ENCODE measurements at places on chromosomes 5 and 9.

DNA sequence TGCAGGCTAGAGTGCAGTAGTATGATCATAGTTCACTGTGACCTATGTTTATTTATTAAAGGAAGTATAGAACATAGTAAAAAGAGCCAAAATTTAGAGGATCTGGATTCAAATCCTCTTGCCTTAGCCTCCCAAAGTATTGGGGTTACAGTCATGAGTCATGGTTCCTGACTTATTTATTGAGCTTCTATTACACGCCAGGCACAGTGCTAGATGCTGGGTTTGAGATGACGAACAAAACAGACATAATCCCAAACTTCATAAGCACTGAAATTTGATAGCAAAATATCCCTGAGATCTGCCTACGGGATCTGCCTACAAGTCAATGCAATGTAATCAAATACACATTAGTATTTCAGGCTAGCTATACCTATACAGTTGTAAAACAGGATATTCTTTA lies 2.5 kb downstream of the KIAA0825 start:
- DNase-seq: no peak

DNA sequence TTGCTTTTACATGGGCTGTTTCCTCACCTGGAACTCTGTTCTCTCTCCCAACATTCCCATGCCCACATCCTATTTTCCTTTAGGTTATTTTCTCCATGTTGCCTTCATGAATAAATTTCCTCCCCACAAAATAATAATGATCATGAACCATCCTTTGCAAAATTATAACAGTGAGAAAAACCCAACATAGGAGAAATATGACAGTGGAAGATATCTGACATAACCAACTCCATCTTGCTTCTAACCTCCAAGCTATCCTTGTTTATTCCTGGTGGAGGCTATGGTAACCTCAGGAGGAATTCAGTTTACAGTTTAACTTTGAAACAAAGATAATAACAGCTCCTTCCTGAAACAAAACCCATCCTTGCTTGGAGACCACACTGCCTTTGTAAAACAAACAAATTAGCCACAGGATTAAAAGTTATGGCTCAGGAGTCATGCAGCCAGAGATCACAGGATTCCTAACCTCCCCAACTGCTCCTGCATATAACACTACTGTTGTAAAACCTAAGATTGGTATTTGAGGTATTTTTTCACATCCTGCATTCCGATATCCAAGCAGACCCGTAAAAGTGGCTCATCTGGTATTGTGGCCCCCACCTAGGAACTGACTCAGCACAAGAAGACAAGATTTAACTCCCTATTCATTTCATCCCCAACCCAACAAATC lies 212.4 kb downstream of the TRIM32 start:
- DNase-seq: no peak

- DNase-seq: no peak
These were observed 7.1 kb downstream of the SYNPO start for GRCh38 chr5:150647275-150648251.

DNA sequence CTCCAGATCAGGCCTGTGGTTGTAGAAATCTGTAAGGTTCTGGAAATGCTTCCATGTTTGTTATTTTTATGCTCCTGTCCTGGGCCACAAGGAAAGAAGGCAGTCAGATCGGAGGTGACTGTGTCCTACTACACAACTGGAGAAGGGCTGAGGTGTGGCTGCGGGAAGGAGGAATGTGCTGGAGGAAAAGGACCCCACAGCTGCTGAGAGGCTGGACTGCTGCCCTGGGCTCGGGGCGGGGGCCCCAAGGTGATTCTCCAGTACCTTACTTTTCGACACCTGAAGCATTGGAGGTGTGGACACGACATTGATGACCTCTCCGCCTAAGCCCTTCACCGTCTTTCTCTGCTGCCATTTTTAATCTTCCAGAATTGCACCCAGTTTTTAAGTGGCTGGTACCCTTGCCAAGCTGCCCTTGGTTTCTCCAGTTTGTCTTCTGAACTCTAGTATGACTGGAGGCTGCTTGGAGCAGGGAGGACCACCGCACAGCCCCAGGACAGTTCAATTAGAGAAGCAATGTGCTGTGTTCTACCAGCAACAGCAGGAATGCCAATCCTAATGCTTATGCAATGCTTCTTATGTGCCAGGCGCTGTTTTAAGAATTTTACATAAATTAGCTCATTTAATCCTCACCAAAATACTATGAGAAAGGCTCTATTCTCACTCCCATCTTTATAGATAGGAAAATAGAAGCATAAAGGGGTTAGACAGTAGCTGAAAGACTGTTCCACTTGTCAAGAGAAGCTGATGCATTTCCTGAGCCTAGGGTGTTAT lies 13.5 kb upstream of the ANKRD33B start:
- no peak for DNase-seq

DNA sequence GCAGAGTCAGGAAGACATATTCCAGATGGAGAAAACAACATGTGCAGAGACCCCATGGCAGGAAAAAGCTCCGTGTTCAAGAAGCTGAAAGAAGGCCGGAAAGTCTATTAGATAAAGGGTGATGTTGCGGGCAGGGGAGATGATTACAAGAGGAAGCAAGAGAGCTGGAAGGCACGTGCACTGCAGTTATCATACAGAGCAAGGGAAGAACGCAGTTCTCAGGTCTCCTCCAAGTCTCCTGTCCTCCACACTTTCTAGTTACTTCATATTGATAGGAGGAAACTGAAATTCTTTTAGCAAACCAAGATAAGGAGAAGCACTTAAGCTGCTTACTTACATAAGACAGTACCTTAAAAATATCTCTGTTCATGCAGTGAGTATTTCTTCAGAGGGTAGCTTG lies 58.3 kb upstream of the PLPP6 start:
- DNase-seq: no peak

DNA sequence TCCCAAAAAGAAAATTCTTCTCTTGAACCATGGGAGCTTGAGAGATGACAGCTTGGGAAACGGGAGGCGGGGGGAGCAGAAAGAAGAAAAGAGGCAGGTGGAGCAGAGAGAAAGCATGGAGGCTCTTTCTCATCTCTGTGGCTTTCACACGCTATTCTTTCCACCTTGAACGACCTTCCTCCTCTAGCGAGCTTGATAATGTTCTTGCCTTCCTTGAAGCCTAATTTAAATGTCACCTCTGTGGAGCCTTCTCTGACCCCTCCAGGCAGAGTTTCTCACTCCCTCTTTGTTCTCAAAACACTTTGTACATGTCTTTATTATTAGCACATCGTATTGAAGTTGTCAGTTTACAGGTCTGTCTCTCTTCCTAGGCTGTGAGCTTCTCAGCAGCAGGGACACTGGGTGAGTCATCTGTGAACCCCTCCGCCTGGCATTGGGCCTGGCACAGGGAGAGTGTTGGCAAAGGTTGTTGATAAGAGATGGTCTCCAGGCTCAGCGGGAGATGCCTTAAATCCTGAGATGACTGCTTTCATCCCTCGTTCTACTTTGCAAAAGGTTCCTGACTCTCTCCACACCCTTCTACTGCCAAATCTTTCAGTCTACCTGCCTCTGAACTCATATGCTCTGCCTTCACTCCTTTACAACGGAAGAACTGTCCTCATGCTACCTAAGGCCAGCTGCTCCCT lies 14.1 kb upstream of the STRBP start:
- DNase-seq: no peak

- no peak for DNase-seq
These were observed 1.2 kb upstream of the AJM1 start for GRCh38 chr9:136840877-136841645.

DNA sequence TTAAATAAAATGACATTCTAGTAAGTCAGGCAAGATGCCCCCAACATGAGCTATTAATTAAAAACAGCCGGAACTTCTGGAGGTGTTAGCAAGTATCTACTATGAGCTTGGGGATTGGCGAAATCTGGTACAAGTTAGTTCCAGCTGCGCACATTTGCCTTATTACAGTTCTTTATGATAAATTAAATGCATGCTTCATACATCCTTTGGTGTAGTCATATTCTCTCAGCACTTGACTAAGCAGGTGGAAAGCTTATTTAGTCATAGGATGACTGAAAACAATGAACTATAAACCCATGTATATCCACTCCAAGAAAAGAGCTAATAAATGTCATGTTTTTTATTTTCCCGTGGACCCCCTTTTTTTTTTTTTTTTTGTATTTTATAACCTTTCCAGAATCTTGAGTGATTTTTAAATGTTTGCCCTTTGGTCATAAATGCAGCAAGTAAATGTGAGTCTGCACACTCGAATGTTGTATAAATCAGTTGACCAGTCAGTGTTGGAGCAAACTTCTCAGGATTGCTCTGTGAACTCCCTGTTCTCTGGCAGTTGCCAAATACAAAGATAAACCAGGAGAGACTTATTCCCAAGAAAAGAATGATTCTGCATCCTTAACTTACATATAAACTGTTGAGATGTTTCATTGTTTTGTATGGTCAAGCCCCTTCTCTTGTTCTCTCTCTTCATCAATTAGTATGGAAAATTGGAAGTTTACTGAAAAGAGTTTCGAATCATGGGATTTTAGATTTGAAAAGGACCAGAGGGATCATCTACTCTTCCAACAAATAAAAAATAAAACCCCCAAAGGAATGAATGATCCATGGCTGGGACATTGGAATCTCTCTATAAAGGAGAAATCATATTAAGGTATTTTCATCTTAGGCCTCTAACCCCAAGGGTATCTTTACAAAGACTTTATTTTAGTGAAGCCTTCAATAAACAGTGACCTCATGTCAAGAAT lies 38.3 kb downstream of the PIK3R1 start:
- DNase-seq: no peak

GRCh38 chr5:150778517-150779396 lies at the start of gene SMIM3:
TSS of gene SMIM3 (plus strand) at chr5:150778757. CDS start at chr5:150795441, 16,684 bp downstream.
- peak; percentile 40 for DNase-seq
